ENCODE measurements at places on chromosomes 11 and 22.
A peak's percentile ranks its signal among the peaks of the same experiment; 100 is the strongest.

- DNase-seq: peak; percentile 37
Observed at GRCh38 chr11:1442163-1442562, 44.4 kb downstream of the MOB2 start.

GRCh38 chr22:35629406-35630216 lies 12.5 kb upstream of the MB start:
- peak; percentile 37 for DNase-seq

DNA sequence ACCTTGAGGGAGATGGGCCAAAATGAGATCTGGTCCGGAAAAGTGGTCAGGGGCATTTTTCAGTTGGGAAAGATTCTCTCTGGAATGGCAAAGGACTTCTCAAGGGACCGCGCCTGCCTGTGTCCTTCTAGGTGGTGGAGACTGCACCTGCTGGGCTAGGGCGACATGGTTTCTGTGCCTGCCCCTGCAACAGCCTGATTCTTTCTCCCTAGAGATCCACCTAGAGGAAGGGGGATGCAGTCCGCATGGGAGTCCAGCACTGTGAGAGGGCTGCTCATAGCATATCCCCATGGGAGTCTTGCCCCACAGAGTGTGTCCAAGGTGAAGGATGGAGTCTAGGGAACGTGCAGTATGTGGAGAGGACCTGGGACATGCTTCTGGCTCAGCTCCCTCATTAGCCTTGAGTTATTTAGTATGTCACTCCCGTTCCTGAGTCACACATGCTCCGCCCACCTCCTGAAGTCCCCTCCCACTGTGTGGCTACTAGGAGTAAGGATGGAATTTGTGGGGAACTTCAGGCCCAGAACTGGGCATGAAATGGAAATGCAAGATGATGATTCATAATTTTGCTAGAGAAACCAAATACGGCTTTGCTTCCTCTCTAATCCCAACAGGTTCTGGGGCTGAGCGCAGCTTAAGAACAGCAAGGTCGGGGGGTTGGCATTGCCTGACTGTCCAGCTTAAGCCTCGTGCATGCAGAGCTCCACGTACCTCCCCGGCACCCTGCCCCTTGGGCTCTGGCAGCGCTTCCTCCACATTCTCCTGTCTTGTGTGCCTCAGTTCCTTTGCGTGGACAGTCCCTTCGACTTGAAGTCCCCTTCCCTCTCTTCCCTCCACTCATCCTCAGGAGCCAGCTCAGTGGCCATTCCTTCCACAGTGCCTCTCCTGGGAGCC lies 35.0 kb downstream of the GRIK4 start:
- DNase-seq: no peak

DNA sequence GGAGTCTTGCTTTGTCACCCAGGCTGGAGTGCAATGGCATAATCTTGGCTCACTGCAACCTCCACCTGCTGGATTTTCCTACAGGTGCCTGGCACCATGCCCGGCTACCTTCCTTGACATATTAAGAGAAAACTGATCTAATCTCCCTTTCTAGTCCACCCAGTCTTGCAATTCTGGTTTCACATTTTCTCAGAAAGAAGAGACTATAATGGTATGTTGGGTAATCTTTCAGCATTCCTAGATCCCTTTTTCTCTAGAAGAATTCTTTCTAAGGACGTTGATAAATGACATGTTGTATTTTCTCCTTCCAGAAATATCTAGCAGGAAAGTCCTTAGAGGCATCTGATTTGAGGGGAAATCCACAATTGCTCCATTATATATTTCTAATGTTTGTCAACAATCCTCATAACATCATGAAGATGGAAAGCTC lies 10.4 kb upstream of the HSPA8 start:
- no peak for DNase-seq

- DNase-seq: no peak
Observed at GRCh38 chr22:24833881-24834495, 28.0 kb downstream of the SGSM1 start.

- DNase-seq: no peak
Observed at GRCh38 chr22:48320683-48321451, 1506.8 kb downstream of the BRD1 start.

GRCh38 chr11:8971196-8971923 lies 7.1 kb upstream of the TMEM9B start:
- no peak for DNase-seq

DNA sequence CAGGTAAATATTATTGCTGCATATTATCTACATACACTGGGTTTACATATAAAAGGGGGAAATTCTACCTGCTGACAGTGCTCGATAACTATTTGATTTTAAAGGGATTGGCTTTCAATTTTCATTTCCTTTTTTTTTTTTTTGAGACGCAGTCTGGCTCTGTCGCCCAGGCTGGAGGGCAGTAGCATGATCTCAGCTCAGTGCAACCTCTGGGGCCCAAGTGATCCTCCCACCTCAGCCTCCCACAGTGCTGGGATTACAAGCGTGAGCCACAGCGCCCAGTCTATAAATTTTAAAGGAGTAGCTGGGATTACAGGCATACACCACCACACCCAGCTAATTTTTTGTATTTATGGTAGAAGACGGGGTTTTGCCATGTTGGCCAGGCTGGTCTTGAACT lies 3.2 kb upstream of the PCF11 start:
- no peak for DNase-seq

- no peak for DNase-seq
Observed at GRCh38 chr11:100273066-100273815, 413.8 kb upstream of the ARHGAP42 start.

DNA sequence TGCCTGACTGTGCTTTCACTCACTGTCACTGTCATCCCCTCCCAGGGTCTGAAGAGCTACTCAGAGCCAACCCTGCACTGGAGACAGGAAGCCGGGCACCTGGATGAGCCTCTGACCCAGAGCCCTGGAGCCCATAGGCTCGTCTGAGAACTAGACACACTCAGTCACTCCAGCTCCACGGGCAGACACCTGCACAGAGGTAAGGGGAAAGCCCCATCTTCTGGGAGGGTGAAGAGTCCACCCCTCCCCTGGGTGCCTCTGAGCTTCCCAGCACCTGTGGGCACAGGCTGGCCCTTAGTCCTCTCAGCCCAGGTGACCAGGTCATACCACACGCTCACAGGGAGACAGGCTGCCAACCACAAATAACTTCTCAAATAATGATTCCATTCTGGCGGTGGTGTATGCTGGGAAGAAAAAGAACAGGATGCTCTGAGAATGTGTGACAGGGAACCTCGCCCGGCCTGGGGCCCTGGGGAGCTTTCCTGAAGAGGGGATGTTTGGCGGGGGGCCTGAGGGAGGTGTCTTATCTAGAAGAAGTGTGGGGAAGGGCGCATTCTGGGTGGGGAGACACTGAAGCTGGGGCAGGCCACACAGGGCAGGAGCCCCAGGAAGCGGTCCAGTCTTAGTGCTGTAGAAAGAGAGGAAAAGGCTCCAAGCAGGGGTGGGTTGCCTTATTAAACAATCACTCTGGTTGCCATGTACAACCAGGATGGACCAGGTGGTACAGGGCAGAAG lies 5.3 kb downstream of the CCDC157 start:
- DNase-seq: no peak

GRCh38 chr11:5247472-5248192 lies 2.0 kb downstream of the HBG1 start:
- no peak for DNase-seq

DNA sequence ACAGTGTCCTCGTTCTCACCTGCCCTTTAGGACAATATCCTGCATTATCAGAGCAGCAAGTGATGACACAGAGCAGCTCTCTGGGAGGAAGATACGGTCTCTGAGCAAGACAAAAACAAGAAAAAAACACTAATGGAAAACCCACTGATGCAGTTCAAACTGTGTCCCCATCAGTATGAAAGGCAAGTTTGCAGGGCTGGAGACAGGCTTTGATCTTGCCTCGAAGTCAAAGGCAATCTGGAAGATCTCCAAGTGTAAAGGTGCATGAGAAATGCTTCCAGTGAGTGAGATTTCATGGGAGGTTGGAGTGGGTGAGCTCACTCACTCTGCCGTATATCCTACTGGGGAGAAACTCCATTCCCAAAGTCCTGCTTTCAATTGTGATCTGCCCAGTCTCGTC lies 157.5 kb downstream of the KIRREL3 start:
- DNase-seq: no peak

DNA sequence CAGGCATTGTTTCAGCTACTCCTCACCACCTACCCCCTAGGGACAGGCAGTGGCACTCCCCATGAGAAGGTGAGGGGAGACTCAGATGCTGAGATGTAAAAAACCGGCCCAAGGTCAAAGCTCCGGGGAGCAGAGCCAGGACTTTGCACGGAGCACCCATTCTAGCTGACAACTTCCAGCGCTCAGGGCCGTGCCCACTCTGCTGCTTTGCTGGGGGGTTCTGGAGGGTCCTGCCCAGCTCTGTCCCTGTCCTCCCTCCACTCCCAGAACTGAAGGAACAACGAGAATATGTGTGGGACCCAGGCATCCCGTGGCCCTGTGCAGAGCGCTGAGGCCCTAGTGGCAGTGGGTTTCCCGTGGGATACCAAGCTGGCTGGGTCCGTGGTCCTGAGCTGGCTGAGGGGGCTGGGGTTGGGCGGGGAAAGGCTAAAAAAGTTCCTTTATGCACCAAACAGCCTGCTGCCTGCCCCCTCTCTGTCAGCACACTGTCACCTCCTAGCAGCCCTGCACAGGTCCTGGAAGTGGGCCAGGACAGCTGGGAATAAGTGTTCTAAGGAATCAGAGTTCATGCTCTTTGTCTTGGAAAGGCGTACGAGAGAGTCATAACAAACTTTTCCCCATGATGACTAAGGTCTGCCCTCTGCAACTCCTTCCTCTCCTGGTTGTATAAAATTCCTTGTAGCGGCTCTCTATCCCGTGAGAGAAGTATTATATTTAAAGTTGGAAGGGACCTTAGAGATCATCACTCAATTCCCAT lies 1.9 kb downstream of the MS4A10 start:
- DNase-seq: peak; percentile 57

DNA sequence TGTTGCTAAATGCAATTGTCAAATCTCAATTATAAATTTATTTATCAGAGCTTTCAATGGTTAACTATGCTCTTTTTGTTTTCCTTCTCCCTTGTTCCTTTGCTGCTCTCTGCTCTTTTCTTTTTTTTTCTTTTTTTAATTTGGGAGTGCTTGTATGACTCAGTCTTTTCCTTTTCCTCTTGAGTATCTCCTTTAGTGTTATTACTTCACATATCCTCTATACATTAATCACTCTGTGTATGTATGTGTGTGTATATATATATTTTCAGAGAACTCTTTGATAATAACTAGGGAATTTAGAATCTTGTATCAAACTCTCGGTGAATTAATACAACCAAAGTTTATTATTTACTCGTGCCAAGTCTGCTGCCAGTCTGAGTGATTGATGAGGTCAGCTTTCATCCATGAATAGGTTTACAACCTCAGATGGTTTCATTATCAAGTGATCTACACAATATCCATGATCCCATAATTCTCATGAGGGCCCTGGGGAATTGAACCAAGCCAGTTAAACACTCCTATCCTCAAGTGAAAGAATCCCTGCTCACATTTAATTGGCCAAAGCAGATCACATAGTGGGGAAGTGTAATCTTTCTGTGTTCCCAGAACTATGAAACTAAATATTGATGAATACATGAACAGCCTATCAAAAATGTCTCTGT lies 743.4 kb upstream of the CNTN5 start:
- DNase-seq: no peak

GRCh38 chr11:29343465-29344333 lies 673.1 kb downstream of the KCNA4 start:
- DNase-seq: peak; percentile 70

- peak; percentile 56 for DNase-seq
Observed at GRCh38 chr22:46763051-46763705, 728 bp downstream of the TBC1D22A start.

GRCh38 chr11:11528986-11529385 lies 92.8 kb downstream of the GALNT18 start:
- no peak for DNase-seq

- no peak for DNase-seq
Observed at GRCh38 chr22:43500792-43501785, 89.3 kb downstream of the MPPED1 start.

DNA sequence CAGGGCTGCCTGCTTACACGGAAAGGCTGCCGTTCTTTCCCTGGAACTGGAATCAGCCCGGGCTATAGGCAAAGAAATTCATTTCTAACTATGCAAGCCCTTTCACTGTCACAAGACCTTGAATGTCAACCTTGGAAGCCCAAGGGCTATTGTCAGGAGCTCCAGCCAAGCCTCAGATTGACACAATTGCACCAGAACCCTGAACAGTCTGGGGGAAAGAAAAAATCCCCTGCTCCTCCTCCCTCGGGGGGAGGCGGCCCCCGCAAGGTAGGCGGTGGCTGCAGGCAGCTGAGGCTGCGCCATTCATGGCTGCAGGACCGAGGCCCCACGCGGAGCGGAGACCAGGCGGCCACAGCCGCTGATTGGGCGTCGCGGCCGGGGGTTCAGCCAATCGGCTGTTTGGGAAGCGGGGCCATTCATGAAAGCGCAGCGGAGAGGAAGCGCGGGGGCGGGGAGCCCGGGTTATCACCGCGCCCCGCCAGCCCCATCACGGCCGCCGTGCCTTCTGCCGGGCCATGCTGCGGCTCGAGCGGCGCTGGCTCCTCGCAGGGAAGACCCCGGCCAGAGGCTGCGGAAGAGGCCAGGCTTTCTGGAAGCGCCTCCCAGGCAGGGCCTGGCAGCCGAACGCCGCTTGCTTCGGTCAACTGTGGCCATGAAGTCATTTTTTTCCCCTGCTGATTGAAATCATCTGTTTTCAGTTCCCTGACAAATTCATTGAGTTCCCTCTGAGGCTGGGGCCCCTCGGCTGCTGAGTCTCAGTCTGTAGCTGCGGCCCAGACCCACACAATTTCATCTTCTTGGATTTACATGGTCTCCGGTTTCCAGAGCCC lies 38.1 kb upstream of the LINC01488 start:
- DNase-seq: peak; percentile 95

- no peak for DNase-seq
Observed at GRCh38 chr11:20474882-20475517, 87.5 kb downstream of the PRMT3 start.

GRCh38 chr11:116792869-116793771 lies 1.4 kb upstream of the APOA5 start:
- no peak for DNase-seq

DNA sequence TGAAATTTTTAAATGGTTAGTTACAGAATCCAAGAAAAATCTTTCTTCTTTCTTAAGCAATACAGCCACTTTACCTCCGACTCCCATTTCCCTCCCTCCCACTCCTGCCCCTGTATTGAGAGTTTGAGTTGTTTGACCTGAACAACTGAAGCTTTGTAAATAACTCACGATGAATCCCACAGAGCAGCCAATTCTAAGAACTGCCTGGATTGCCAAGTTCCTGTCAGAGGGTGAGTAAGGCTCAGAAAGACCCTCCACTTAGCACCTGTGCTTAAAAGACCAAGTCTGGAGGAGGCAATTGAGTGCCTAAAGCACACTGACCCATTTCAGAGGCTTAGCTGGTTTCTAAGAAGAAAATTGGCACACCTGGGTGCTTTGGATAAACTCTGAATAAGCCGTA lies 158.5 kb downstream of the MSANTD4 start:
- no peak for DNase-seq

- DNase-seq: no peak
Observed at GRCh38 chr11:16338393-16338792, 18.0 kb downstream of the SOX6 start.

GRCh38 chr11:95187723-95188122 lies 43.3 kb downstream of the SESN3 start:
- no peak for DNase-seq

DNA sequence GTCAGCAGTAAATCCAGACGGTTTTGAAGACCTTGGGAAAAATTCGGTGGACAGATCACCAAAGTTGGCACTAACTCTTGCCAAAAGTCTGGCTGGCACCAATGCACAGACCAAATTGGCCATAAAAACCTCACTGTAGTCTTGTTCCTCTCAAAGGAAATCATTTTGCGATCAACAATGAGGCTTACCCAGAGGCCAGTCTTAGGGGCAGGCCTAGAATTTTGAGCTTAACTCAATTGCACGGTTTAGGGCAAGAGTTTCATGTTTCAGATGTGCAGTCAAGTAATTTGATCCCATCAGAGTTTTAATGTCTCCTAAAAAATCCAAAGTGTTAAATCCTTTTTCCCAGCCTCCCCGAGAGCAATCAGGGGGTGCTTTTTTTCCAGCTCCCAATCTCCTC lies 19.0 kb downstream of the MPPED2 start:
- DNase-seq: no peak

All from cardiac muscle cell (in vitro differentiated cells and primary cell).